ENCODE measurements at places on chromosomes 2 and 18. TPM values are rescaled to one million over a fixed set of nuclear protein-coding genes. Genes with fewer than 3 reads are reported as not detected.

The METAP1D gene
- total RNA-seq: 10.2 TPM

- peaks cover 9% of the 10 kb centered on the region for H3K4me1 ChIP-seq
- H3K36me3 ChIP-seq: peaks cover 13% of the 10 kb centered on the region
- no peak for DNase-seq
- no peak overlapping the region for H3K27ac ChIP-seq
- H3K27me3 ChIP-seq: no peaks in the 10 kb centered on the region
These were observed 11.6 kb downstream of the STK11IP start for GRCh38 chr2:219609149-219609750.

DNA sequence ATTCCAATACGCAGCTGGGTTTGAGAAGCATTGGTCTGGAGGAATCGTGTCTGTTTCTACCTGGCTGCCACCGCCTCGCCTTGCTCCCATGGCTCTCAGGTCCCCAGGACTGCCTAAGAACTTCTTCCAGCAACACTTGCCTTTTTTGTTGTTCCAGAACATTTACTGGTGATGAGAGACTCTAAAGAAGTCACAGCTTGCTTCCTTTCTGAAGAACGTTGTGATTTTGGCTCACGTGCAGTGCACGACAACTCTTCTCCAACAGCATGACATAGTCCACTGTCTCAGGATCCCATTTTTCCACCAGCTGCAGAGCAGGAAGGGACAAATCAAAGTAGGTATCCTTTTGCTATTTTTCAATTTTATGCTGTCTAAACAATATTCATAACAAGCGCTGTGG lies 940.9 kb downstream of the SLC4A3 start:
- H3K4me3 ChIP-seq: no peak overlapping the region
- H3K27me3 ChIP-seq: no peaks in the 10 kb centered on the region
- H3K4me1 ChIP-seq: no peaks in the 10 kb centered on the region
- DNase-seq: no peak
- H3K27ac ChIP-seq: no peak overlapping the region
- no peaks in the 10 kb centered on the region for H3K36me3 ChIP-seq

DNA sequence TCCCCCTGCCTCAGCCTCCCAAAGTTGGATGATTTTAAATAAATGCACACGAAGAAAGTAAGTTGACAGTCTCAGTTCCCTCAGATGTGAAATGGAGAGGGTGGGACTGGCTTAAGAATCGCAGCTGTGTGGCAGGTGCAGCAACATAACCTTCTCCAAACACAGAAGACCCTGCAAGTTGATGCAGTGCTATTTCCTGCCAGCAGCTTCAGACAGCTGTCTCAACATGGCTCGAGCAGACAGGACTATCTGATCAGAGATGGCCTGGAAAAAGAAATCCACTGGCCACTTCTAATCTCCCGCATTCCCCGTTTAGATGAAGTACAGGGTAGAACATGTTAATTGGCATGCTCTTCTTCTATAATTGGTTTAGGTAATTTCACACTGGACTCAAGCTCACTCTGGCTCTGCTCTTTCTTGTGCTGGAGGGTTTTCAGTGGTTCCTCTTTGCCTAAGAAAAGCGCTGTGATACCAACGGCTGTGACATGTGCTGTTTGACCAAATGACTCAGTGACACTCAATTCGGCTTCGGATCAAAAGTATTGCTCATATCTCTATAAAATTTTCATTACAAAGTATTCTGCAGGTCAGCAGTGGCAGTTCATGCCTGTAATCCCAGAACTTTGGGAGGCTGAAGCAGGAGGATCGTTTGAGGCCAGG lies 40.2 kb downstream of the MYOM1 start:
- H3K36me3 ChIP-seq: no peaks in the 10 kb centered on the region
- no peak for DNase-seq
- H3K27me3 ChIP-seq: no peaks in the 10 kb centered on the region
- no peak overlapping the region for H3K27ac ChIP-seq
- H3K4me1 ChIP-seq: no peaks in the 10 kb centered on the region

DNA sequence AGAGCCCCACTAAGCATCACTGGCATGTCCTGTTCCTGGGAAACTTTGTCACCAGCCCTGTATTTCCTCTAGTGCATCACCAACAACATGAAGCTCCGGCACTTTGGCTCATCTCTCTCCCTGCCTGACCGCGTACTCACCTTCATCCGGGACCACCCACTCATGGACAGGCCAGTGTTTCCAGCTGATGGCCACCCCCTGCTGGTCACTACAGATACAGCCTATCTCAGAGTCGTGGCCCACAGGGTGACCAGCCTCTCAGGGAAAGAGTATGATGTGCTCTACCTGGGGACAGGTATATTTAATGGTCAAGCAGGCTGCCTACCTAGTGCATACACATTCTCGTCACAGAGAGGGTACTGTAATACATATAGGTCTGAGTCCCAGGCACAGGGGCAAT lies 21.0 kb downstream of the SEMA4F start:
- peaks cover 20% of the 10 kb centered on the region for H3K36me3 ChIP-seq
- H3K27me3 ChIP-seq: no peaks in the 10 kb centered on the region
- H3K27ac ChIP-seq: no peak overlapping the region
- no peak for DNase-seq
- no peaks in the 10 kb centered on the region for H3K4me1 ChIP-seq
- no peak overlapping the region for H3K4me3 ChIP-seq

The RAX gene
- total RNA-seq: not detected

DNA sequence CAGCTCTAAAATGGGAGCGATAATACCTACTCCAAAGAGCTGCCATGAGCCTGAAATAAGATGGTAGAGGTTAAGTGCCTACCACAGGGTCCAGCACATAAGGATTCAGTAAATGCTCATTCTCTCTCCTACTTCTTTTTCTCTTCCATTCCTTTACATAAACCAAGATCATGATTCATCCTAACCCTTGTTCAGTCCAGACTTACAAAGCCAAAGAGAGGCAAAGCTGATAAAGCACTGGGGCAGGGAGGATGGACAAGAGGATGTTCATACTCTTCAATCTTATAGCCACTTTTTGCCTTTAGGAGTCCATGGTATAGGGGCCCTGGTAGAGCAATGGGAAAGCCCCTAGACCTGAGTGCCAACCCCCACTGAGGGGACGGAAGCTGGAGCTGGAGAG lies 75.6 kb upstream of the PKDCC start:
- no peak overlapping the region for H3K4me3 ChIP-seq
- H3K4me1 ChIP-seq: no peaks in the 10 kb centered on the region
- no peak overlapping the region for H3K27ac ChIP-seq

The CBLN2 gene
- not detected for total RNA-seq

GRCh38 chr18:25240420-25240770 lies 111.6 kb downstream of the ZNF521 start:
- H3K4me3 ChIP-seq: no peak overlapping the region
- DNase-seq: no peak
- no peaks in the 10 kb centered on the region for H3K27me3 ChIP-seq
- no peaks in the 10 kb centered on the region for H3K36me3 ChIP-seq
- H3K27ac ChIP-seq: no peak overlapping the region

GRCh38 chr18:36389811-36390581 lies 92.5 kb downstream of the FHOD3 start:
- H3K4me1 ChIP-seq: no peaks in the 10 kb centered on the region
- no peaks in the 10 kb centered on the region for H3K27me3 ChIP-seq
- H3K27ac ChIP-seq: no peak overlapping the region
- no peaks in the 10 kb centered on the region for H3K36me3 ChIP-seq
- DNase-seq: no peak
- H3K4me3 ChIP-seq: no peak overlapping the region

The RHOB gene
- 27.4 TPM for total RNA-seq

The PLGLB2 gene
- 0.89 TPM for total RNA-seq

The FRZB gene
- total RNA-seq: not detected

DNA sequence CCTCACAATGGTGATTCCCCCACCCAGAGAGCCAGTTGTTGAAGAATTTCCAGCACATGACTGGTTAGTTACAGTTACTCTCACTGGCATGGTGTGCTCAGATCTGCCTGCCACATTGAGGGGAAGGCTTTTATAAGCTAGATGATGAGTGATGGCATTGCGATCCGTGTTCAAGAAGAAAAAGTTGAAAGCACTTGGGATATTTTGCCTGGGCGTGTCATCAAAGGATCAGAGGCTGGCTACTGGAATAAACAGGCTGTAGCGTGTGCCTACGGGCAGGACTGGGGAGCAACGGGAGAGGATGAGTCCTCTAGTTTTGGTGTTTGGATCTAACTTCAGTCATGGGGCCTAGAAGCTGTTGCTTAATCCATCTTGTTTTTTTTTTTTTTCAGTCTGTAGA lies 175.0 kb downstream of the SETBP1 start:
- no peak for DNase-seq
- no peaks in the 10 kb centered on the region for H3K36me3 ChIP-seq
- no peak overlapping the region for H3K27ac ChIP-seq
- no peaks in the 10 kb centered on the region for H3K4me1 ChIP-seq
- no peaks in the 10 kb centered on the region for H3K27me3 ChIP-seq

- no peak overlapping the region for H3K27ac ChIP-seq
- no peaks in the 10 kb centered on the region for H3K27me3 ChIP-seq
- H3K36me3 ChIP-seq: no peaks in the 10 kb centered on the region
- no peak overlapping the region for H3K4me3 ChIP-seq
These were observed 49.2 kb downstream of the FBXO48 start for GRCh38 chr2:68417926-68418325.

- H3K4me3 ChIP-seq: no peak overlapping the region
- no peaks in the 10 kb centered on the region for H3K4me1 ChIP-seq
- no peaks in the 10 kb centered on the region for H3K27me3 ChIP-seq
- no peak for DNase-seq
- H3K27ac ChIP-seq: no peak overlapping the region
These were observed 111.6 kb downstream of the MREG start for GRCh38 chr2:215901796-215902195.

The SERPINB2 gene
- 1.7 TPM for total RNA-seq

The CAPG gene
- total RNA-seq: 22.8 TPM

- no peaks in the 10 kb centered on the region for H3K27me3 ChIP-seq
- H3K4me3 ChIP-seq: no peak overlapping the region
- no peak for DNase-seq
- H3K4me1 ChIP-seq: no peaks in the 10 kb centered on the region
These were observed 100.6 kb downstream of the UPP2 start for GRCh38 chr2:158202161-158202815.

DNA sequence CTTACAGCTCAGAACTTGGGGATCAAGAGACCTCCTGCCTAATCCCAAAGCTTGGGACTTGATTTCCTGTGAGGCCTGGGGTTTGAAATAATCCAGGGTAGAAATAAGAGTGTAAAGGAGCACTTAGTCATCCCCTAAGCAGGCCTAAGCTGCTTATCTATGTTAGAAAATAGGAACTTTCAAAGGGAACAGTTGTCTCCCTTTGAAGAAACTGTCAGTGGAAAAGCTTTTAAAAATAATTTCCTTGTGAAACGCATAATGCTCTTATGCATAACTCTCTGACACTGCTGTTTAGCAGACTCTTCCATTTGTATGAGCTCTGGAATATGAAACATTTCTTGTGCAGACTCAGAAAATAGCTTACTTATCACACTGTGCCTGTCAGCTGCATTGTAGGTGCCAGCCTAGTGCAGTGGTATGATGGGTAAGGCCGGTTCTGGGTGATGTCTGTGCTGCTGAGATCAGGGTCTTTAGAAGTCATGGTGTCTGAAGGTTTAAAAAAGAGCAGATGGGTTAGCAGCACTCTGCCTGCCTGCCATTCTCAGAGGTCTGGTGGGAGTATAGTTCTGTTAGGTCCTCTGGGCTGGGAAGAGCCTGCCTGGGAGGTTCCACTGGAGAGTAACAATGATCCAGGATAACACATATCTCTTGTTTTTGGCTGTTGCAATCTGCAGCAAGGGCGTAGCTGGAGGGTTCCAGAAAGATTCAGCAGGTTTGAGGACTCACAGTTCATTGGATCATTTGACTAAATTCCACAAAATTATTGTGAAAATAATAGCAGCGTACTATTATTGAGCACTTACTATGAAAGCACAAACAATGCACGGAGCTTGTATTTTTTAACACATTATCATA lies 283.2 kb upstream of the MEX3C start:
- no peak for DNase-seq
- H3K27ac ChIP-seq: no peak overlapping the region
- H3K27me3 ChIP-seq: no peaks in the 10 kb centered on the region
- no peaks in the 10 kb centered on the region for H3K4me1 ChIP-seq
- H3K4me3 ChIP-seq: no peak overlapping the region
- H3K36me3 ChIP-seq: no peaks in the 10 kb centered on the region

GRCh38 chr2:191577605-191578004 lies 100.3 kb upstream of the NABP1 start:
- no peak for DNase-seq
- no peak overlapping the region for H3K4me3 ChIP-seq
- H3K36me3 ChIP-seq: no peaks in the 10 kb centered on the region
- H3K4me1 ChIP-seq: no peaks in the 10 kb centered on the region
- no peaks in the 10 kb centered on the region for H3K27me3 ChIP-seq
- no peak overlapping the region for H3K27ac ChIP-seq

GRCh38 chr18:6606411-6607085 lies 123.0 kb upstream of the ARHGAP28 start:
- H3K4me1 ChIP-seq: no peaks in the 10 kb centered on the region
- DNase-seq: no peak
- H3K27ac ChIP-seq: no peak overlapping the region
- H3K27me3 ChIP-seq: no peaks in the 10 kb centered on the region

The LCT gene
- 0.48 TPM for total RNA-seq

GRCh38 chr2:15278296-15278695 lies 282.8 kb downstream of the NBAS start:
- no peaks in the 10 kb centered on the region for H3K27me3 ChIP-seq
- no peak overlapping the region for H3K27ac ChIP-seq
- H3K4me3 ChIP-seq: no peak overlapping the region
- DNase-seq: no peak
- peaks cover 10% of the 10 kb centered on the region for H3K36me3 ChIP-seq

- no peak overlapping the region for H3K4me3 ChIP-seq
- peaks cover 6% of the 10 kb centered on the region for H3K36me3 ChIP-seq
- no peaks in the 10 kb centered on the region for H3K4me1 ChIP-seq
- no peaks in the 10 kb centered on the region for H3K27me3 ChIP-seq
- no peak for DNase-seq
These were observed 71.2 kb downstream of the NUP35 start for GRCh38 chr2:183195397-183195796.

The MAP4K4 gene
- total RNA-seq: 30.8 TPM

- no peak overlapping the region for H3K4me3 ChIP-seq
- no peaks in the 10 kb centered on the region for H3K4me1 ChIP-seq
- H3K27me3 ChIP-seq: no peaks in the 10 kb centered on the region
- DNase-seq: no peak
- H3K36me3 ChIP-seq: no peaks in the 10 kb centered on the region
- H3K27ac ChIP-seq: no peak overlapping the region
These were observed 467.9 kb upstream of the SYT4 start for GRCh38 chr18:43744960-43745745.

GRCh38 chr2:152343426-152343825 lies 8.5 kb downstream of the FMNL2 start:
- DNase-seq: no peak
- no peak overlapping the region for H3K27ac ChIP-seq
- H3K36me3 ChIP-seq: no peaks in the 10 kb centered on the region
- no peaks in the 10 kb centered on the region for H3K4me1 ChIP-seq
- no peak overlapping the region for H3K4me3 ChIP-seq
- no peaks in the 10 kb centered on the region for H3K27me3 ChIP-seq

DNA sequence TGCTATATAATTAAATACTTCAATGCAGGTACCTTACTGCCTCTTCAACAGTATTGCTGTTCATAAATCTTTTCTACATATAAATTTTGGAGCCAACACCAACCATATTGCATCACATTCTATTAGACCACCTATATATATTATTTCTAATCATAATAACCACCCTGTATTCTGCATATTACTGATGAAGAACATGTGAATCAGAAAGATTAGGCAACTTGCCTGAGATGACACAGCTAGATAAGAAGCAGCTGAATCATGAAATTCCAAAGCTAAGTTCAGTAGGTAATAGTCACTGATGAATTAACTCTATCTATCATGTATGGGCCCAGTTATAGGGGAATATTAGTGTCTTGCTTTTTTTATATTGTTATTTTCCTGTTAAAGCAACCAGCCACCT lies 161.8 kb downstream of the AGPS start:
- H3K4me3 ChIP-seq: no peak overlapping the region
- H3K27me3 ChIP-seq: no peaks in the 10 kb centered on the region
- DNase-seq: no peak
